ENCODE measurements at places on chromosomes 2 and 18. TPM values are rescaled to one million over a fixed set of nuclear protein-coding genes. Genes with fewer than 3 reads are reported as not detected.

DNA sequence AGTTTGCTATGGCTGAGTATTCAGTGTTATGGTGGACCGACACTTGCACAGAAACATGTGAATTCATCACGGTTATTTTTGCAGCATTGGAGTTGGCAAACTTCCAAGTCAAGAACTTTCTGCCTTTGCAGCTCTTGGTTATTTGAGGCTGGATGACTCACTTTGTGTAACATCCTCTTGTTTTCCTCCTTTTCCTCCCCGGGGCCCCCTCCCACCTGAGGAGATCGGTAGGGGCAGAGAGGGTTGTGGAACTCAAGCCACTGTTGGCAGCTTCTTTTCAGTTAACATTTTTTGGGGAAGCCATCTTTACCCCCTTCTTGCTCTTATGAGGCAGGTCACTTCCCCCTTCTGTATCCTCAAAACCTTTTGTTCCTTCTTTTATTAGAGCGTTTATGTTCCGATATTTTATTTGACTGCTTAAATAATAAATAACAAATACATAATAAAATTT is 48.6 kb downstream of the DDX1 start:
- DNase-seq = no peak

- DNase-seq = no peak
Observed at GRCh38 chr2:20637147-20637546, 13.8 kb downstream of the HS1BP3 start.

Gene LHCGR
- total RNA-seq = not detected

GRCh38 chr18:52311331-52311730 is 28.7 kb upstream of the DCC start:
- DNase-seq = no peak

Gene STARD6
- total RNA-seq = not detected

- DNase-seq = no peak
Observed at GRCh38 chr2:222969491-222969890, 82.5 kb upstream of the KCNE4 start.
